Glutamatergic neuron (in vitro differentiated cells): ENCODE measurements at places on chromosomes 4 and X. TPM values are rescaled to one million over a fixed set of nuclear protein-coding genes. Genes with fewer than 3 reads are reported as not detected.
A peak's percentile ranks its signal among the peaks of the same experiment; 100 is the strongest.

GRCh38 chr4:93814141-93814540 lies 14.4 kb upstream of the ATOH1 start:
- no peak for DNase-seq

- DNase-seq, result no peak
Observed at GRCh38 chrX:113868711-113869110, 715.2 kb upstream of the HTR2C start.

The CSAG2 gene
- total RNA-seq, result not detected

GRCh38 chr4:121736735-121737351 lies 28.1 kb downstream of the SMIM43 start:
- DNase-seq, result no peak

GRCh38 chrX:74923942-74924448 lies 1.3 kb downstream of the NEXMIF start:
- DNase-seq, result no peak

The RASSF6 gene
- total RNA-seq, result not detected

DNA sequence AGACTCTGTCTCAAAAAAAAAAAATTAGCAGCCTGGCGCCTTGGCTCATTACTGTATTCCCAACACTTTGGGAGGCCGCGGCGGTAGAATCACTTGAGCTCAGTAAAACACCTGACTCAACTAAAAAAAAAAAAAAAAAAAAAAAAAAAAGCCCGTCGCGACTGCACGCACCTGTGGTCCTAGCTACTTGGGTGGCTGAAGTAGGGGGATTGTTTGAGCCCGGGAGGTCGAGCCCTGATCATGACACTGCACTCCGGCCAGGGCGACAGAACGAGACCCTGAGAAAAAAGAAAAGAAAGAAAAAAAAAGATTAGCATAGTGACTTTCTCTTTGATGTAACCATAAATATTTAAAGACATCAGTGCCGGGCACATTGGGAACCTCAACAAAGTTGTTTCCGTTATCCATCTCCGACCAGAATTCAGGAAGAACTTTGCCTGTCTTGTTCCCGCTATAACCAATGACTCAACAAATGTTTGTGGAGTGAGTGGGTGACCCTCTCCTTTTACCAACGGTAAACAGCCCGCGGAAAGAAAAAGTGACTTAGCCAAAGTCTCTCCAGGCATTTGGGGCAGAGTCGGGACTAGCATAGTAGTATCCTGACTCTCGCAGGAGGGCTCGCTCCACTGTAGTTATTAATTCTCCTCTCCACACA lies 553 bp upstream of the MED28 start:
- peak; percentile 22 for DNase-seq

DNA sequence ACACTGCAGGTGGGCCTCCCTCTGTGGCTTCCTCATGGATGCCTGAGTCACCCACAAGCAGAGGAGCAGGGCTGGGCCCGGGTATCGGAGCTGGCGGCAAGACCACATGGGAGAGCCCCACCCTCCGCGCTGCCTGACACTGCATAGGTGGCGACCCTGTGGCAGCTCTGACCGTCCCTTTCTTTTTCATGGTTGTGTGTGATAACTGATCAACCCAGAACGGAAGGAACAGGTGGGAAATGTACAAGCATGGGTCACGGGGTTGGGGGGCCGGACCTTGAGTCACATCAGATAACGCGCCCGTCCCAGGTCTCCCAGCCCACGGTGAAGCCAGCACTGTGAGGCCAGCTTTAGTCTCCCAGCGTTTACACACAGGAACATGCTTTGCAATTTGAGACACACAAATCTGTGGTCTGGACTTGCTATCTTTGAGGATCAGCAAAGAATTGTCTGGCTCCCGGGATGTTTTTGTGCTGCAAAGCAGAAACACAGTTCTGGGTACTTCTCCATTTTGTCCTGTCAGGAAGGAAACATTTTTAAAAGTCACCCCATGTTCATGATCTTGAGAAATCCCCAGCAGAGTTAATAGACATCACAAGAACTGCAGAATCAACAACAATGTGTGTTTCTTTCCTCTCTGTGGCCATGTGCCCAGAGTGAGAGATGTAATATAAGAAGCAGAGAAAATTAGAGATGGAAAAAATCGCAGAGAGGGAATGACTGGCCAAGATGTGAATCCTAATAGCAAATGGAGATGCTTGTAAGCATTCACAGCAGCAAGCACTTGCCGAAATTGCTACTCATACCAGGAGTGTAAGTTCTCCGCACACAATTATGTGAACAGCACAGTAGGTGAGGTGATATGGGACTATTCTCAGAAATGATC lies 70.1 kb upstream of the CBR4 start:
- DNase-seq, result no peak

The PPP1R2C gene
- total RNA-seq, result not detected

The NR0B1 gene
- not detected for total RNA-seq

DNA sequence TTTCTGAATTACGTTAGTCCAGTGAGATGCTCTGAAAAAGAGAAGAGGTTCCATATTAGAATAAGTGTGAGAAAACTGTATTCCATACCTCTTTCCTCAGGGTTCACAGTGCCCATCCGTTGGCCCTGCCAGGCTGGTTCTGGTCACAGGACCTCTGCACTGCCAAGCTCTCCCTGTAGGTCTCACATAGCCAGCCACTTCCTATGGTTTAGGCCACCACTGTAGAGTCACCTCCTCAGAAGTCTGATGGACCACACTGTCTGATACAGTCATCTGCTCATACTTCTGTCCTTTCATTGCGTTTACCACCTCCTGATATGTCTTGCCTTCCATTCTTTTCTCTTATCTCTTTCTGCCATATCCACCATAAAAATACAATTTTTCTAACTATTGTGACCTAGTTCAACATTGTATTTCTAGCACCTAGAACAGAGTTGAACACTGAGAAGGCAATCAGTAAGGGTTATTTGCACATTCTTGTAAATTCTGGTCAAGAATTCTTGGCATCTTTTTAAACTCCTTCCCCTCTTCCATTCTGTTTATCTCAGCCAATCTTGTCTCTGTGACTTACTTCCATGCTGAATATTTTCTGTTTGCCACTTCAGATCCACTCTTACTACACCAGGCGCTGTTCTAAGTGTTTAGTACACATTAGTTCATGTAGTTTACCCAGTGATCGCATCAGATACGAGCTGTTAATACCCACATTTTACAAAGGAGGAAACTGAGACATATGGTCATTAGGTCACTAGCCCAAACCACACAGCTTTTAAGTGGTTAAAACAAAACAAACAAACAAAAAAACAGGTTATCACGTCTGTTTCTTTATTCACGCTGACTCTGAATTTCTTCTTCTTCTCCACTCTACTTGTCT lies 125.6 kb downstream of the CBR4 start:
- no peak for DNase-seq

The RENBP gene
- 16.1 TPM for total RNA-seq

DNA sequence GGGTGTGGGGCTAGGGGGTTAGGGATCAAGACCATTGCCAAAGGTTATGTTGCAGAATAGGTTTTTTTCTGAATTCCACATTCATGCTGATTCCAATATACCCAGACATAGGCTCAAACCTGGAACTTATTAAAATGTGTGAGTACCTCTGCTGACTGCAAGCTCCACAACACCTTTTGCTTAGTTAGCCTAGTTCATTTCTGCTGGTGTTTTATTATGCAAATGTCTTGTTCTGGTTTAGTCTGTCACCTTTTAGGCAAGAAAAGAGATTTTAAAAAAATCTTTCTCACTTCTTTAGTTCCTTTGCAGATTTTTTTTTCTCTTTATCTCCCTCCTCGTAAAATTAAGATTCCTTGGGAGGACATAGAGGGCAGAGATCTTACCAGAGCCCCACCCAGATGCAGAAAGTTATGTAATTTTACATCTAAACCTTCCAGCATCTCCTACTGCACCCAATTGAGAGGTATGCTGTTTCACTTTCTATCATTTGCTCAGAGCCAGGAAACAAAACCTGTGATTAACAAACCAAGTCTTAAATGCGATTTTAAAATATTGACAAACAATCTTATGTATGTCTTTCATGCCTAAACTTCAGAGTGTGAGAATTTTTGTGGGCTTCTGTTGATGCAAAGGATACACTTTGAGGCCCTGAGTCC lies 190.7 kb upstream of the CLNK start:
- no peak for DNase-seq

DNA sequence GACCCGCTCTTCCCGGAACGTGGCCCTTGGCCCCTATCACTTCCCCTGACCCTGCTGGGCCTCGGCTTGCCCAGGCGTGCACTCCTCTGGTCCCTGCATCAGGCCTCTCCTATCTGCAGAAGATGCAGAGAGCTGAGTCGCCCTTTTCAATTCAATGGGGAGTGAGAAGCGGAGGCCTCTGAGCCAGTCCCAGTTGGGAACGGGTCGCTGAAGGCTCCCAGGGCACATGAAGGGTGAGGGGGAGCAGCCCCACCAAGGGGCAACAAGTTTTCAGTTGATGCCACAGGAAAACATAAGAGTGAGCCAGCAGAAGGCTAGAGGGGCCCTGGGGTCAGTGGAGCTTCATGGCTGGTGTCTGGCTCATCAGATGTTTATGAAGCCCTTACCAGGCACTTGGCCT lies 17.1 kb downstream of the PSAPL1 start:
- no peak for DNase-seq

The UNC5C gene
- total RNA-seq, result 41.2 TPM
